T-helper 9 cell (primary cell): ENCODE measurements at places on chromosomes 7 and 10.

GRCh38 chr10:88888810-88889445 lies 8.9 kb downstream of the STAMBPL1 start:
- no peak for DNase-seq

DNA sequence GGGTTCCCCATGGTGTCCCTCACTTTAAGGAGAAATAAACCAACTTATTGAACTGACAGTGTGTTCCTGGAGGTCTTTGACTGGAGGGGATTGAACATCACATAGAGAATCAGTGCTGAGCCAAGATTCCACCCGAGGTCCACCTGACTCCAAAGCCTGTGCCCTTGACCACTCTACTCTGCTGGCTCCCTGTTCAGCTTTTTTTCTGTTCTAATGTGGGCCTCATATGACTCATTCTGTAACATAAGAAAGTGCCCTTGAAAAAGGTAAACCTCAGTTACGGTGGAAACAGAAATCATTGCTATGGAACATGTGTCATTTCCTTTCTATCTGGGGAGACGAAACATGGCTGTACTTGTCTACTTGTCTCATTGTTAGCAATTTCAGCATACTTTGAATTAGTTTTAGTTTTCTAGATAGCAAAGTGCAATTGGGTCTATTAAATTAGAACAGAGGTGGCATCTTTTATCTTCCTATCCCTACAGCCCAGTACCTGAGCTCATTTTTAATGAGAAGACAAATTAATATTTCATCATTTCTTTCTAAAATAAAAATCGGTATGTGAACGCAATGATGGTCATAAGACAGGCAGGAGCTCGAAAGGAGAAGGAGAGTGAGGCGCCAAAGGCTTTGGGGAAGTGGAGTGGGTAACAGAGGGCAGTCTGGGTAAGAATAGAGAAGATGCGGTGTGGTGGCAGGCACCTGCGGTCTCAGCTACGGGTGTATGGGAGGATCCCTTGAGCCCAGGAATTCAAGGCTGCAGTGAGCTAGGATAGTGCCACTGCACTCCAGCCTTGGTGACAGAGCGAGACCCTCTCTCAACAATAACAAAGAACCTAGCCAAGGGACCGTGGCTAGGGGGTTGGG lies 1.5 kb downstream of the GSDME start:
- DNase-seq, result no peak

DNA sequence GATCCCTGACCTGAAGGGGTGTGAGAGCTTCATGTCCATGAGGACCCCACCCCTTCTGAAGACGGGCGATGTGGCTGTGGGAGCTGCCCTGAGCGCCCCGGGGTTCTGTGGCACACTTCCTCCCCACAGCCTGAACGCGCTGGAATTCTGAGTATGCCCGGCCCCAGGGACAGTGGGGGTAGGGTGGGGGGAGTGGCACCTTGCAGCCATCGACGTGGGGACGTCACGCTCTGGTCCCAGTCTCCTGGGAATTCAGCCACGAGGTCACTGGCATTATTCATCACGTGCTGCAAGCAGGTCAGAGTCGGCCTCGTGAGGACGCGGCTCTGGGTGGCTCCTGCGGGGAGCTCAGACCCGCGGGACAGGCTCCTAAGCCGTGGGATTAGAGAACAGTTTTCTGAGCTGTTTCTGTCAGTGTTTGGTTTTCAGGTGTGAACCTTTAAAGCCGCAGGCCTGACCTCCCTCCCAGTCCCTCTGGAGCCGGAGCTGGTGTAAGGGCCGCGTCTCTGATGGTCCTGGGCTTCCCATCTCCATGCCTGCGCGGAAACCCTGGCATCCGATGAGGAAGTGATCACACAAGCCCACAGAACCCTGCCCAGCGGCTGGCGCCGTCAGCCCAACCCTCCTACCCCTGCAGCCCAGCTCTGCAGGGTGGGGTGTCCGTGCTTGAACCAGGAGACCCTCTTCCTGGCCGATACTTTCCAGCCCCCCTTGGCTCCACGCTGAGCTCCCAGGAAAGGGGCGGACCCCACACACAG lies 16.1 kb downstream of the GPR146 start:
- no peak for DNase-seq

GRCh38 chr10:7773845-7774801 lies 13.7 kb downstream of the KIN start:
- no peak for DNase-seq

- no peak for DNase-seq
Measured at GRCh38 chr7:121383235-121383910, 12.7 kb downstream of the FAM3C start.

DNA sequence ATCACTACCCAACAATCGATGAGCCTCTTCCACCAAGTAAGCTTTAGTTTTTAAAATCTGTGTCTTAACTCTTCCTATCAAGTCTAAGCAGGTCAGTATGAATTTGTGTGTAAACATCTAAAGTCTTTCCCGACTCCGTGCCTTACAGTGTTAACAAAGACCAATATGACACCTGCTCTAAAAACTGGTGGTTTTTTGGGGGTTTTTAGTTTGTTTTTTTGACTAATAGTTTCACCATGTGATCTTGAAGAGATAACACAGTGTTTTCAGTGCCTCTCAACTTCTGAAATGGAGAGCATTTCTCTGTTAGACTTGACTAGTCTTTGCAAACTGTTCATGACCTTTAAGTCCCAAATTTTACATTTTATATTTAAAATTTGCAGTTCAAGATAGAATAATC lies 132.0 kb upstream of the STK17A start:
- no peak for DNase-seq

GRCh38 chr7:74269757-74270277 lies 15.6 kb upstream of the RFC2 start:
- peak; percentile 47 for DNase-seq

GRCh38 chr7:118085000-118085399 lies 99.0 kb upstream of the LSM8 start:
- DNase-seq, result no peak

GRCh38 chr10:63986536-63986935 lies 465.3 kb downstream of the REEP3 start:
- no peak for DNase-seq

- no peak for DNase-seq
Measured at GRCh38 chr10:80275135-80275498, 14.3 kb downstream of the MAT1A start.

DNA sequence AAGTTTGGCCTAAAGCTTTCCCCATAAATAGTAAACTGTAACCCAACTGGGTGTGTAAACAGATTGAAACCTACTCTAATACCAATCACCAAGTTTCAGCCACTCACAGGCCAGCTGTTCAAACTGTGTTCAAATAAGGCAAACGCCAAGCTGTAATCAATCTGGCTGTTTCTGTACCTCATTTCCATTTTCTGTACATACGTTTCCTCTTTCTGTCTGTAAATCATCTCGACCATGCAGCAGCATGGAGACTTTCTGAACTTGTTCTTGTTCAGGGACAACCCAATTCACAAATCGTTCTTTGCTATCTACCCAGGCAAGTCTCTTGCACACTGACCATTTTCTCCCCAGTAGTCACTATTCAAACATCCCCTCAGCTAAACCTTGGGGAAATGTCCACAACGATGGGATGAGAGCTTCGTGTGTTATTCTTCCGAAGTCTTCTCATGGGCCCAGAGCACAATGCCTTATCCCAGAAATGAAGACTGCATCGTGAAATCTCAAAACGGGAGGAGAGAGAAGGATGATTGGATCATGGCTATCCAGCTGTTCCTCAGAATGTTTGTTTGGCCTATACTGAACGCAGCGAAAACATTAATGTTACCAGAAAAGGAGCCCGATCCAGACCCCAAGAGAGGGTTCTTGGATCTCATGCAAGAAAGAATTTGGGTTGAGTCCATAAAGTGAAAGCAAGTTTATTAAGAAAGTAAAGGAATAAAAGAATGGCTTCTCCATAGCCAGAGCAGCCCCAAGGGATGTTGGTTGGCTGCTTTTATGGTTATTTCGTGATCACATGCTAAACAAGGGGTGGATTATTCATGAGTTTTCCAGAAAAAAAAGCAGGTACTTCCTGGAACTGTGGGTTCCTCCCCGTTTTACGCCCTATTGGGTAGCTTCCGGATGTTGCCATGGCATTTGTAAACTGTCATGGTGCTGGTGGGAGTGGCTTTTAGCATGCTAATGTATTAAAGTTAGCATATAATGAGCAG lies 86.2 kb downstream of the SLC16A9 start:
- no peak for DNase-seq

- no peak for DNase-seq
Measured at GRCh38 chr7:116097365-116098009, 66.9 kb upstream of the TFEC start.

DNA sequence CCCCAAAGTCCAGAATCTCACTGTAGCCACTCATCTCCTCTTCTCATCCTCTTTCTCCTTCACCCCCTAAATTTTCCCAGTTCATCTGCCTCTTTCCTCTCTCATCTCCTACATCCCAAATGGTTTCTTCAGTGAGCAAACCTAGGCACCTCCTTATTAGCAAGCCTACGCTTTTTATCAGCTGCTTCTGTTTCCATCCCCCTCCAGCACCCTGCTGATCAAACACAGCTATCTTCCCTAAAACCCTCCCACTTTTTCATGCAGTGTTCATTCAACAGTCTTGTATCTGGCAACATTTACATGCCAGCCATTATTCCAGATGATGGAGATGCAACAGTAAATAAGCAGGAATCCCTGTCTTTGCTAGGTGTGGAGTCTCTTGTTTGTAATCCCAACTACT lies 3.3 kb upstream of the ABRAXAS2 start:
- no peak for DNase-seq

DNA sequence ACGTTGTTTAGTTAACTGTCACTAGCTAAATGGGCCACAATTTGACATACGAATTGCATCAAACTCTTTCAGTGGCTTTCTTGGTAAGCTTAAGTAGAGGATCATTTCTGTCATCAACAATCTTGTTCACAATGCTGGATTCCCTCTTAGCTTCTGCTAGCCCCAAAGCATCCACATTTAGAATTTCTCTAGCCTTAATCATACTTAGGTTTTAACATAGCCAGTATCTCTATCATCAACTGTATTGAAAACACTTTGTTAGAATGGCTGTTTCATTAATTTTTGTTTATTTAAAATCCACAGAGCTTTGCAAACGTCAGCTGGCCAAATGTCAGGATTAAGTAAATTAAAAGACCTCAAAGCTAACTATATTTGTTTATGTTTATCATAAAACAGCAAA lies 41.1 kb downstream of the ABRAXAS2 start:
- no peak for DNase-seq

DNA sequence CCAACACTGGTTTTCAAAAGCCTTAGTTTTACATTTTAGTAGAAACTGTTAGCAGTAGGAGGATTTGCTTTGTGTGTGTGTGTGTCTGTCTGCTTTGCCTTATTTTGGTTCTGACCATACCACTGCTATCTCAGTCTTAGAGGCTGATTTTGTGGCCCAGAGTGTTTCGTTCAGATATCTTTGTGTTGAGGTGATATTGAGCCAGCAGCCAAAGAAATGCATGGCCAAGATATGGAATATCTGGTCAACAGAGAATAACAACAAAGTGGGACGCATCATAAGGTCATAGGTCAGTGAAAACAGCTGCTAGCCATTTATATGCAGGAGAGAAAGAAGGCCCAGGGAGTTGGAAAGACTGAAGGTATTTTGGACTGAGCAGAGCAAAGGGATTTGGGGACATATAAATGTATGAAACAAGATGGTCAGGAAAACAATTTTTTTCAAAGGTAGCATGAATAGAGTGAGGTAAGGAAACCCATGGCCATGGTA lies 47.7 kb downstream of the KIAA1217 start:
- DNase-seq, result no peak

- DNase-seq, result no peak
Measured at GRCh38 chr10:34407324-34407805, 407.7 kb downstream of the PARD3 start.

- DNase-seq, result no peak
Measured at GRCh38 chr7:7719236-7719635, 829 bp upstream of the RPA3 start.

DNA sequence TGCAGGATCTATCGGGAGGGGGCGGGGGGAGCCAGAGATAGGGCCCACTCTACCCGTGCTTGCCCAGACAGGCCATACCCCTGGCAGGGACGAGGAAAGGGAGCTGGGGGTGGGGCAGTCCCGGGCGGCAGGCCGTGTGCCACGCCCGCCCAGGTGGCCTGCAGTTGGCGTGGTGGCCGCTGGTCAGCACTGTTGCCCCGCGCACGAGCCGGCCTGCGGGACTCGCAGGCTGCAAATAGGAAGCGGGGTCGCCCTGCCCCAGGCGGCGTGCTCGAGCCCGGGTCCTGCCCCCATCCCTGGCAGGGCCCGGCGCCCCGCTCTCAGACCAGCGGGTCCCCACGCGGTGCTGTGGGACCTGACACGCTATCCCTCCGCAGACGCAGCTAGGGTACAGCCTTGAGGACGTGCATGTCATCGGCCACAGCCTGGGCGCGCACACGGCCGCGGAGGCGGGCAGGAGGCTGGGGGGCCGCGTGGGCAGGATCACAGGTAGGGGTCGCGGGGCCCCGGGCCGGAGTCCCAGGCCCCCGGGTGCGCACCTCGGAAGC lies 6.7 kb downstream of the PNLIPRP2 start:
- no peak for DNase-seq

DNA sequence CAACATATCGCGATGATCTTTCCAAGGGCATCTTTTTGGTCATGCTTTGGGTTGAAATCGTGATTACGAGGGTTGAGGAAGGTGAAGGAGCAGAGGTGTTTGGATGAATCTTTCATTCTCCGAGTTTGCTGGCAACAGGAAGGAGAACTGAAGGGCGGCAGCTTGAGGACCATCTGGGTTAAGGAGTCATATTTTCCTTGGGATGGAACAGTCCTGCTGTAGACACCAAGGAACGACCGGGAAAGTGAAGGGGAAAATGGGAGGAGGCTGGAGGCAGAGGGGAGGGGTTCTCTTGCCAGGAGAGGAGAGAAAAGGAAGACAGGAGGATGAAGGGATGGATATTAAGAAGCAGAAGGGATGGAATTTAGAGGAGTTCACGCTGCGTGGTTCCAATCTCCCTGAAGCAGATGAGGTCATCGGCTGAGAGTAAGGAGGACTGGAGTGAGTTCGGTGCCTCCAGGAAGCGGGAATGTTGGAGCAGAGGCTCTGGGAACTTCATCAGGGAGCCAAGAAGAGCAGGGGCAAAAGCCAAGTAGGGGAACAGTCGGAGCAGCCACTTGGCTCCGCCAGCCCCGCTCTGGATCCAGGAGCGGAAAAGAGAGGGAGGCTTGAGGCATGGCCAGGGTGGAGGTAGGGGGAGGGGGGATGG lies 116.6 kb upstream of the GALNT17 start:
- no peak for DNase-seq

- DNase-seq, result peak; percentile 3
Measured at GRCh38 chr10:95290461-95291364, at the start of gene PDLIM1. Gene PDLIM1 (minus strand): TSS chr10:95291003. CDS start chr10:95290915, 88 bp downstream.

- no peak for DNase-seq
Measured at GRCh38 chr10:60459701-60460457, 70.2 kb upstream of the ANK3 start.

- DNase-seq, result no peak
Measured at GRCh38 chr7:136585954-136586670, 282.3 kb upstream of the CHRM2 start.

- DNase-seq, result no peak
Measured at GRCh38 chr7:5394264-5395105, 29.1 kb downstream of the TNRC18 start.
